Left ventricle myocardium superior (tissue), 1 donor: ENCODE measurements at places on chromosomes 2 and 18. TPM values are rescaled to one million over a fixed set of nuclear protein-coding genes. Genes with fewer than 3 reads are reported as not detected.

The TDRD15 gene
- total RNA-seq, result not detected

DNA sequence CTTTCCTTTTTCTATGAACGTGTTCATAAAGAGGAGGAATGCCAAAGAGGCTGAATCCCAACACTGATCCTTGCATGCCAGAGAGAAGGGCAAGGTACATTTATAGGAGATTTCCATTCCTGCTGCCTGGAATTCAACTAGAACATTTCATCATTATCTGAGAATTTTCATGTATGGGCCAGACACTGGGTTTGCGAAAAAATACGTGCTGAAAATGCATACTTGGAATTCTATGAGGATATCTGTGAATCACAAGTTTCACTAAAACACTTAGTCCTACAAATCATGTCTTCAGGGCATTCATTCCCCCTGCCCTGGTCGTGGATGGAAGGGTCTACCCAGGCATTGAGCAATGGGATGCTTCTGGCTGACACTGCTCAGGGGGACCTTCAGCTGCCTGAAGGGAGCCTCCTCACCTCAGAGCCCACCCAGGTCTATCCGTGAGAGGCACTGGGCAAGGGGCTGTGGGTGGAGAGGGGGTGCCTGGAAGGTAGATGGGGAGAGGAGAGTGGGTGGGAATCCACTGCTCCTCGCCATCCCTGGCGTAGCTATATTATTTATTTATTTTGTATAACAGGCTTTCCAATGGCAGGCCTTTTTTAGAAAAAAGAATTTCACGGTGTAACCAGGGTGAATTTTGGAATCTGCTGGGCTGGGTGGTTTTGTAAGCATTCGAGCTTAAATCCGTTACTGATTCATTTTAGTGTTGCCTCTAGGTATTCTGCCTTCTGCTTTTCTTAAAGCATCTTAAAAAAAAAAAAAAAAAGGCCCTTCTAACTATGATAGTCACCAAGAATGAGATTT lies 560.6 kb upstream of the ID2 start:
- no peak for DNase-seq

DNA sequence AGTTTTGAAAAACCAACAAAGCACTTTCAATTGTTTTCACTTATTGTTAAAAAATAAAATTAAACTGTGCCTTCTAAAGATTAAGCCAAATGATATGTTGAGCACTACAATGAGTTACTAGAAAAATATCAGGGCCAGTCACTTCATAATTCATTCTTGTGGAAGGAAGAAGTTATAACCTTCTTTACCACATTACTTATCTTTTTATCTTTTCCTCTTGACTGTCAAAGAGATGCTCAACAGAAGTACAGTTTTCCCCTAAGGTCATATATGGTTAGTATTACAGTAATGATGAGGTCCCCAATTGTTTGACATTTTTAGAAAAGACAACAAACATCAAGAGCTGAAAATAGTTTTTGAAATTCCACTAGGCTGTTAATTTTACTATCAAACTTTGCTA lies 9.4 kb downstream of the PELI1 start:
- DNase-seq, result no peak

The RPRD1A gene
- 57.4 TPM for total RNA-seq

DNA sequence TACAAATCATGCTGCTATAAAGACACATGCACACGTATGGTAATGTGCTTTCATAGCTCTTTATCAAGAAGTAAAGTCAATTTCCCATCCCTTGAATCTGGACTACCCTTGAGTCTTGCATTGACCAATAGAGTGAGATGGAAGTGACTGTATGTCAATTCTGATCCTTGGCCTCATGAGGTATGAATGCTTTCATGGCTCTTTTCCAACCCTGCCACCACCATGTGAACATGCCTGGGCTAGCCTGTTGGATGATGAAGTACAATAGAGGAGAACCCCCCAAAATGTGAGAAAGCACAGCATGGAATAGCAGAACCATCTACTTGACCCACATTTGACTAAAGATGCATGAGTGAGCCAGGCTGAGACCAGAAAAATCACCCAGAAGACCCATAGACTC lies 237.0 kb downstream of the NYAP2 start:
- no peak for DNase-seq

- no peak for DNase-seq
Observed at GRCh38 chr2:3970791-3971651, 267.6 kb downstream of the DCDC2C start.

- no peak for DNase-seq
Observed at GRCh38 chr18:28560331-28560730, 383.4 kb upstream of the CDH2 start.

- no peak for DNase-seq
Observed at GRCh38 chr2:60351802-60352201, 201.7 kb downstream of the BCL11A start.

The PLGLB2 gene
- total RNA-seq, result 1.7 TPM

- no peak for DNase-seq
Observed at GRCh38 chr2:208256192-208256782, 1.4 kb upstream of the IDH1 start.

- peak; percentile 83 for DNase-seq
Observed at GRCh38 chr2:20071397-20072383, 20.3 kb upstream of the LAPTM4A start.

The IL1R1 gene
- 20.9 TPM for total RNA-seq

GRCh38 chr2:12930391-12930790 lies 213.7 kb downstream of the TRIB2 start:
- DNase-seq, result no peak

DNA sequence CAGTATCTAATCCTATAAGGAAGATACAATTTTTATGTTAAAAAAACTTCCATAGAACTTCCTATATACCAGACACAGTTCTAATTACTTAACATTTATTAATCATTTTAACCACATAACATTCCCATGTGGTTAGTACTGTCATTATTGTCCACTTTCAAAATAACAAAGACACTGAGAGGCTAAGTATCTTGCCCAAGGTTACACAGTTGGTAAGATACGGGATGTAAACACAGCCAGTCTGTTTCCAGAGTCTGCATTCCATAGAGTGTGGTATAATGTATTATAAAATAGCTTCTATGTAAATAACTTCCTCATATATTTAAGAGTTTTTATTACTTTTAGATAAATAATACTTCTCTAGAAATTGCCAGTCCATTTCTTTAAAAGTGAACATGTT lies 383.3 kb upstream of the ETAA1 start:
- no peak for DNase-seq

The DCDC2C gene
- not detected for total RNA-seq

DNA sequence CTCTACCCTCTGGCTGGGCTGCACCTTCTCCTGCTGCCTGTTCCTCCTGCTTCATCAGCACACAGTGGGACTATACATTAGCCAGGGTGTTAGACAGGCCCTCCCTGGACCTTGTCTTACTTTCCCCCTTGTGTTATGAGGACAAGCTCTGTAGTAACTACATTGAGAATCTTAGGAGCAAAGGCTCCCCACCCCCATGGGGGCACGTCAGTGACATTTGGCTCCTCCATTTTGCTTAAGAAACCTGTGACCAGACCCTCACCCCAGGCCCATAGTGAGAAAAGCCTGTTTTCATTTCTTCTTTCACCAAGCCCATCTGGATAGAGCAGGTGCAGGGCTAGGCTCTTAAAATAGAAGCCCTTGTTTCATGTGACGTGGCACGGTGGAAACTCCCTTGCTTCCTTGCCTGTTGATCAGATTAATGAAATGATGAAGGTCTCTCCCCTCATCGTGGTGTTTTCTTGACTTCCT lies 146.7 kb downstream of the RPIA start:
- DNase-seq, result no peak

DNA sequence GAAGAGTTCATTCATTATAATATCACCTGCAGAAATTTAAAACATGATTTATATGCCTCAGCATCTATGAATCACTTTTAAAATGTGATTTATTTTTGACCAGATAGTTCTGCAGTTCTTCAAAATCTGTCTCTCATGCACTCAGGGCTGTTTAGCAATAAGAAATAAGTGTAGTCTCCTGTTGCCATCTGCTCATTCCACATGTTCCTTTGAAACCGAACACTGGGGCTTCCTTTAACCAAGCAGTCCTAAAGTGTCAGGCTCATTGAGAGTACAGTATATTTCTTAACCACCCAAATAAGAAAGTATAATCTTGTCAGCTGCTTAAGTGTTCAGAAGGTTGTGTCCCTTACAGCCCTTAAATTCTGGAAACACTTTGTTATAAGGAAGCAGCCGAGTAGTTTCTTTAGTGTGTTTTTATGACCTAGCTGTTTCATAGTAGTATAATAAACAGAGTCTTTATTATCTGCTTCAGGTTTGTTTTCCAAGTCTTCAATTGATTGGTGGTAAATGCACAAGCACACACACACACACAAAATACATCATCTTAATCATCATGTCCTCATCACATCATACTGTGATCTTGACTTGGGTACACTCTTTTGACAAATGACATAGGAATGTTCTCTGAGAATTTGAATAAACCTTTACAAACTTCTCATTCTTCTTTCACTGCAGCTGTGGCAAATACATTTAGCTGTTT lies 10.4 kb downstream of the WDR7 start:
- no peak for DNase-seq

GRCh38 chr18:51425475-51425874 lies 228.0 kb upstream of the MEX3C start:
- DNase-seq, result no peak

The GDF7 gene
- total RNA-seq, result 0.32 TPM

The SERPINB5 gene
- not detected for total RNA-seq
